ENCODE measurements at places on chromosomes 5 and 9. TPM values are rescaled to one million over a fixed set of nuclear protein-coding genes. Genes with fewer than 3 reads are reported as not detected.

Gene PSAT1
- 83.3 TPM for total RNA-seq

Gene PARP8
- total RNA-seq, result 11.3 TPM

Gene SPATA31E1
- 0.71 TPM for total RNA-seq

Gene KIAA1958
- 48.6 TPM for total RNA-seq

Gene ENTREP1
- 1.0 TPM for total RNA-seq

Gene LCN6
- total RNA-seq, result not detected

Gene FRMPD1
- total RNA-seq, result 38.1 TPM

Gene LRRC19
- not detected for total RNA-seq

Gene GAS1
- total RNA-seq, result 6.1 TPM

Gene ABCA1
- total RNA-seq, result 146 TPM

Gene PRR7
- total RNA-seq, result 4.1 TPM

Gene PIK3R1
- 49.4 TPM for total RNA-seq

Gene CNTNAP3
- total RNA-seq, result 12.6 TPM

Gene CFAP77
- total RNA-seq, result not detected

Gene HAVCR2
- total RNA-seq, result not detected

Gene SHOC1
- total RNA-seq, result not detected

Gene FOXI1
- total RNA-seq, result not detected

Gene NUTM2G
- not detected for total RNA-seq

Gene FOXD4
- 0.76 TPM for total RNA-seq

Gene BARX1
- total RNA-seq, result 6.9 TPM

Gene MOB3B
- total RNA-seq, result 1.8 TPM

Gene OLFML2A
- not detected for total RNA-seq

Gene FAM114A2
- total RNA-seq, result 25.8 TPM

Gene PCDHB2
- 103 TPM for total RNA-seq

Gene PDE6A
- total RNA-seq, result not detected

Gene CARTPT
- total RNA-seq, result not detected

Gene TMC1
- not detected for total RNA-seq

Gene FCN2
- not detected for total RNA-seq

Gene ZFP37
- 7.9 TPM for total RNA-seq

Gene GLT6D1
- not detected for total RNA-seq

Gene SPACA9
- total RNA-seq, result 5.0 TPM

Gene FNIP1
- total RNA-seq, result 23.2 TPM

Gene UBE2B
- total RNA-seq, result 67.3 TPM

Gene PKN3
- total RNA-seq, result 4.3 TPM

Gene ACTBL2
- not detected for total RNA-seq

Gene ZNF366
- total RNA-seq, result not detected

Gene SLCO6A1
- total RNA-seq, result 1.6 TPM

Gene PCDHB14
- 16.5 TPM for total RNA-seq

Gene PAEP
- total RNA-seq, result not detected

Gene TAF11L5
- total RNA-seq, result 0.83 TPM

Gene KCTD16
- total RNA-seq, result 16.9 TPM

Gene ARL14EPL
- total RNA-seq, result not detected

Gene CCNB1
- total RNA-seq, result 29.6 TPM

Measured in glutamatergic neuron (in vitro differentiated cells).